ENCODE measurements at places on chromosomes 5 and 9.

GRCh38 chr9:35635730-35636129 lies 15.0 kb downstream of the SIT1 start:
- no peak for DNase-seq

DNA sequence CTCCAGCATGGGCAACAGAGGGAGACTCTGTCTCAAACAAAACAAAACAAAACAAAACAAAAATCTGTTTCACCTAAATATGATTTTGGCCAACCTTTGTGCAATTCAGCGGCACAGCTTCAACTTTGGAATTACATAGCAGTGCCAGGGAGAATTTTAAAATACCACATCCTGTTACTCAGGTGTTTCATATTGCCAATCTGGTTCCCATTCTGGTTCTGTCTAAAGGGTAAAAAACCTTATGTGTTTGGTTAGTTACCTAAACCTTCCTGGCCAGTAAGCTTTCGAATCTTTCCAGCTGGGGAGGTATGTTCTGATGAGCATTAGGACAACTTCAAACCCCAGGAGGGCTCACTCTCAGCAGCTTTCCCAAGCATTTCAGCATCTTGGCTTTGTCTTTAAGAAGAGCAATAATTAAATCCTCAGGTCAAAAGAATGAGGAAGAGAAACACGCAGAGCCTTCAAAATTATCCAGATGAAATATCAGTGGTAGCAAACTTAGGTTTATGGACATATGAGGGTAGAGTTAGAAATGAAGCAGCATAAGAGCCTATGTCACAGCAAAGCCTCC lies 2.7 kb downstream of the DAB2 start:
- no peak for DNase-seq

GRCh38 chr9:14292181-14292739 lies 21.7 kb downstream of the NFIB start:
- DNase-seq, result no peak

DNA sequence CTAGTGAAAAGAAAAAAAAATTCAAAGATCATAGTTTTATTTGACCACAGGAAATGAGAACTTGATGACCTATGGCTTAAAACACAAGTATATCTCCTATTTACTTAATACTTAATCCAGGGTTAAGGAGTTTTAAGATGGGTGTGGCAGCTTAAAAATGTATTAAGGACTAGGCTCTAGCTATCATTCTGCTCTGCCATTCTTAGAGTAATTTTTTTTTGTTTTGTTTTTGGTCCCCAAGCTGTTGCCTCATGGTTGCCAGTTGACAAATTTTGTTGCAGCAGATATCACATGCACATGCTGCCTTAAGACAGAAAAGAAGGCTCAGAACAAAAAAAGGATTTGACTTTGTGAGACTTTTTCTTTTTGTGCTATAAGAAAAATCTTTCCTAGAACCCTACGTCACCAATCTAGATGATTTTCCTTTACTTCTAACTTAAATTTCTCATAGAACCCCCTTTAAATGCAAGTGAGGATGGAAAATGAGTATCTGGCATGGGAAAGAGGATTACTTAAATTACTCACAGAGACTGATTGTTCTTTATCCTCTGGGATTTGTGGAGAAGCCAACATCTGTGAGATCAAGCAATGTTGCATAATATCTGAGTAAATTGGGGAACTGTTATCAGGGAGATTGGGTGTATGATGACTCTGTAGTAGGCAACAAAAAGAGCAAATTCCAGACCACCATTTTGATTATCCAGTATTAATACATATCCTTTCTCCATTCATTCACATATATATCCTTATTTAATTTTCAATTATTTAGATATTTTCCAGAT lies 364.7 kb upstream of the CD180 start:
- DNase-seq, result no peak

GRCh38 chr9:93149361-93149760 lies 15.3 kb upstream of the NINJ1 start:
- DNase-seq, result peak; percentile 16

GRCh38 chr9:97556036-97556720 lies 54.7 kb downstream of the TMOD1 start:
- no peak for DNase-seq

DNA sequence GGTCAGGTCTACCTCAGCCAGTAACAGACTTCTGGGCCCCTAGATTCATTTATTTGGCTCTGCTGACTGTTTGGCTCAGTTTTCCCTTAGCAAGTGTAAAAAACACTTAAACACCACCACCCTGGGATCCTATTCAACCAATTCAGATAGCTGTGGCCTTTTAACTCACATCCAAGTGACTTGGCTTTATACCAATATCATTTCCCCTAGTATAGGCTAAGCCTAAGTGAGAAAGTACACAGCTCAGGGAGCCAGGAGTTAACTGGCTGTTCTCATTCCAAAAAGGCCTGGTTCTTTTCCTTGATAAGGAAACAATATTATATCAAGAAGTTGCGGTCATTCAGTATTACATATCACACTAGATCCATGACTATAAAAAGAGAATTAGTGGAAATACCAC lies 163.5 kb downstream of the ARL15 start:
- DNase-seq, result no peak

- DNase-seq, result peak; percentile 43
These were observed 360.5 kb downstream of the BNC2 start for GRCh38 chr9:16509997-16510396.

DNA sequence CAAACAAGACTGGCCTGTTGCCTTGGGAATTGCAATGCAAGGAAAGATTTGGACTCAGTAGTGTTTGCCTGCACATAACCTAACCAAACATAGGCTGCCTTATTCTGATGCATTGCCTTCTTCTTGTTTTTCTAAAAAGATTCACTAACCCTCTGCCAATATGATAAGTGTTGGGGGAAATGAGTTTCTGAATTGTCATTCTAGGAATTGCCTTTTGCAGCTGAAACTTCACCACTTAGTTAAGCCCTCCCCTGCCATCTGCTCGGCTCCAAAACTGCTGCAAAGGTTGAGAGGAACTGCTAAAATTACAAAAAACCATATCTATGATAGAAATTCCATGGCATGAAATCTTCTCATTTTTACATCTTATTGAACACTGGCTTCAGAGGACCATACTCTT lies 41.6 kb upstream of the SPATA31D4 start:
- no peak for DNase-seq

DNA sequence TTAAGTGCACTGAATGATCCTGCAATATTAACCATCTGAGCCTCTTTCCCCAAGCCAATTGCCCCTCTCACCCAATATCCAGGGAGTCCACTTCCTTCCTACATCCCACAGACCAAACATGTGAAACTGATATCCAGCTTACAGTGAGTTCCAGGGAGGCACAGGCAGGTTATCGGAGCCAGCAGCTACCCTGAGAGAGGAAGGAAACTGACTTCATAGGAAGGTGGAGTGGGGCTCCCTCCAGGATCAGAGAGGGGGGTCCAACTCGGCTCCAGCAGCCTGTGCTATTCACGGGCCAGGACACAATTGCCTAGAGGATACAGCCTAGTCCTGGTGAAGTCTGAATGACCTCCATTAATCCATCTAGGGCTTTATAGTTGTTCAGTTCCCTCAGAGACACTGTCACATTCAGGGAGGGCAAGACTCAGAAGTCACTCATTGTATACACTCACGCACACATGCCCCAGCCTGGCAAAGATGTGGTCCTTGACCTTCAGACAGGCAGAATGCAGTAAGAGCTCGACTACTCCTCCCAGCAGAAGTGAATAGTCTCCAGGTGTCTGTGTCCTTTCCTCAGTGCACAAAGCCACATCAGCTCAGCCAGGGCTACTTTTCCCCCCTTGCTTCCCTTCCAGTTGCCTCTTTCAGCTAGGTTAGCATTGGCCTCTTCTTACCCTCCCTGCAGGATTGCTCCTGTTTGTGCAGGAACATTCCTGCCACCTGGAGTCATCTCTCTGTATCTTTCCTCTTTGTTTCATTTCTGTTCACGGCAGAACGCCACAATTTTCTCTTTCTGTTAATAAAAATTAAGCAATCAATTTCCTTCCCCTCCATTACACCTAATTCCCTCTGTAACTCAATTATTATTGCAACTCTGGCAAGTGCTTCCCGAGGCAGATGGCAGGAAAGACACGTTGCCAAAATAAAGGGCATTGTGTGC lies 501.7 kb downstream of the ARHGEF28 start:
- peak; percentile 40 for DNase-seq

Measured in MCF 10A (cell line).